ENCODE measurements at places on chromosomes 6 and 20. TPM values are rescaled to one million over a fixed set of nuclear protein-coding genes. Genes with fewer than 3 reads are reported as not detected.

SOD2 gene
- total RNA-seq = 143 TPM

CLPSL1 gene
- total RNA-seq = not detected

STX7 gene
- total RNA-seq = 20.1 TPM

MLN gene
- total RNA-seq = not detected

C6orf163 gene
- total RNA-seq = 4.3 TPM

DAAM2 gene
- total RNA-seq = 0.07 TPM

PPP1R14C gene
- not detected for total RNA-seq

DNA sequence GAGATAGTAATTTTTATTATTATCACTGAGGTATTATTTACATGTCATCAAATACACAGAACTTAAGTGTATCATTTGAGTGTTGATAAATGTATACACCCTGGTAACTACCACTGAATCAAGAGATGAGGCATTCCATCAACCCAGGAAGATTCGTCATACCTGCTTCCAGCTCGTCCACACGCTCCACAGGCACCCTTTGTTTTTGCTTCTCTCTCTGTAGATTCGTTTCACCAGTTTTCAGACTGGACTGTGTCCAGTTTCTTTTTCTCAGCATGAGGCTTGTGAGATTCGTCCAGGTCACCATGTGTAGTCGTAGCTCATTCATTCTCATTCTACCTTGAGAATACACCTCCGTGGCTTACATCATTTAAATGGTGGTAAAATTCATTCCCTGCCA is 64.5 kb downstream of the BFSP1 start:
- H3K27me3 ChIP-seq = peaks cover 10% of the 10 kb centered on the region
- H3K36me3 ChIP-seq = no peaks in the 10 kb centered on the region
- H3K4me1 ChIP-seq = no peaks in the 10 kb centered on the region
- H3K27ac ChIP-seq = no peak overlapping the region
- no peak for DNase-seq

DNA sequence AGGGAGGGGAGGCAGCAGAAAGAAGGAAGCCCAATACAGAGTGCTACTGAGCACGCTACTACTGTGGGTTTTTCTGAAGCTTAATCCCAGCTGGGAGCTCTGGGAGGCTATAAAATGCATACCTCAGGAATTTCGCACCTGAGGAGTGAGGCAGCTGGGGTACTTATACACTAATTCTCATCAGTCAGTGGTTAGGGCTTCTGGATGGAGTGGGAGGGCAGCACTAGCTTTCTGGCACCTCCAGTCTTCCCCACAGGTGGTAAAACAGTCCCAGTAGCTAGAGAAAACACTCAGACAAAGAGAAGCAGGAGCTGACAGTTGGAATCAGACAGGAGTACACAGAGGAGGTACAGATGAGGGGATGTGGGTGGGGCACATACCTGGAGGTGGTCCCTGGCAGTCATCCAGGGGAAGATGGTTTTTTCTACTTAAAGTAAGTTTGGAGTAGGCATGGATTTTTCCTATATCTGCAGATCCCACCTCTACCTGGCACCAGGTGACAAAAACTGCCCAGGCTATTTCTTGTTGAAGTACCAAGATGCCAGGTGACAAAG is 37.8 kb downstream of the CPXM1 start:
- no peak overlapping the region for H3K4me3 ChIP-seq
- no peaks in the 10 kb centered on the region for H3K4me1 ChIP-seq
- H3K36me3 ChIP-seq = no peaks in the 10 kb centered on the region
- no peaks in the 10 kb centered on the region for H3K27me3 ChIP-seq

GRCh38 chr6:108651340-108652227 is 90.9 kb downstream of the FOXO3 start:
- no peaks in the 10 kb centered on the region for H3K27me3 ChIP-seq
- no peak overlapping the region for H3K27ac ChIP-seq
- no peaks in the 10 kb centered on the region for H3K36me3 ChIP-seq
- no peak overlapping the region for H3K4me3 ChIP-seq

GRCh38 chr6:148306286-148306685 is 36.4 kb upstream of the SASH1 start:
- no peaks in the 10 kb centered on the region for H3K36me3 ChIP-seq
- no peak overlapping the region for H3K4me3 ChIP-seq
- no peak for DNase-seq
- H3K4me1 ChIP-seq = no peaks in the 10 kb centered on the region
- H3K27me3 ChIP-seq = peaks cover 6% of the 10 kb centered on the region
- H3K27ac ChIP-seq = no peak overlapping the region

- H3K27ac ChIP-seq = no peak overlapping the region
- no peak overlapping the region for H3K4me3 ChIP-seq
- no peak for DNase-seq
- peaks cover 32% of the 10 kb centered on the region for H3K4me1 ChIP-seq
- no peaks in the 10 kb centered on the region for H3K36me3 ChIP-seq
Observed at GRCh38 chr20:53850319-53850718, 220.1 kb downstream of the BCAS1 start.

- H3K27ac ChIP-seq = no peak overlapping the region
- H3K27me3 ChIP-seq = no peaks in the 10 kb centered on the region
- H3K36me3 ChIP-seq = no peaks in the 10 kb centered on the region
Observed at GRCh38 chr20:40741507-40742106, 52.6 kb upstream of the MAFB start.

DNA sequence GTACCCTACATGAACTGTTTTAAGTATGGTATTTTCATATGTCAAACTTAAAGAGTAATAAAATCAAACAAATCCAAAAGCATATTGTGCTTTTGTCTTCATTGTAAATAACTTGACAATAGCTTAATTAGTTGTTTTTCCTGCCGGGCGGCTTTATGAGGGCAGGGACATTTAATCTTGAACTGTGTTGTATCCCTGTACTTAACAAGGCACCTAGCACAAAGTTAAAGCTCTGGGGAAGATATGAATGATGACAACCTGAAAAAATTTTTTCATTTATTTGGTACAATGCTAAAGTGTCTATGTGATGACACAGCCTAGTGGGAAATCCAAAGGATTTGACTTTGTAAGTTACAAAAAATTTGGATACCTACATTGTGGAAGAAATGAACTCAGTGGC is 502 bp upstream of the HACE1 start:
- H3K36me3 ChIP-seq = no peaks in the 10 kb centered on the region
- DNase-seq = no peak
- H3K27me3 ChIP-seq = peaks cover 5% of the 10 kb centered on the region

DNA sequence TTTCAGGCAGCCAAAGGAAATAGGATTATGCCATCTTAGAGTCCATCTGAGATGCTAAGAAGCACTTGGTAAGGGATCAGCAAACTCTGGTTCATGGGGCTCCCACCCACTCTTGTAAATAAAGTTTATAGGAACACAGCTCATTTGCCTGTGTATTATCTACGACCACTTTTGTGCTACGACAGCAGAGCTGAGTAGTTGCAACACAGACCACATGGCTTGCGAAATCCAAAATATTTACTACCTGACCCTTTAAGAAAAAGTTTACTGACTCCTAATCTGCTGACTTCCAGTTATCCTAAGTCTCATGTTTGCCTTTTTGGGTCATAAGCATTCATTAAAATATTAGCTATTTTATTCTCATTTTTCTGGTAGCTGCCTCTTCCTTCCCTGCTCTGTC is 859.0 kb downstream of the QKI start:
- H3K4me1 ChIP-seq = no peaks in the 10 kb centered on the region
- H3K27ac ChIP-seq = no peak overlapping the region
- DNase-seq = no peak
- H3K27me3 ChIP-seq = no peaks in the 10 kb centered on the region

GRCh38 chr6:75130784-75131183 is 75.1 kb downstream of the COL12A1 start:
- no peak overlapping the region for H3K27ac ChIP-seq
- H3K4me1 ChIP-seq = no peaks in the 10 kb centered on the region
- H3K27me3 ChIP-seq = no peaks in the 10 kb centered on the region
- no peak for DNase-seq
- H3K4me3 ChIP-seq = no peak overlapping the region

DNA sequence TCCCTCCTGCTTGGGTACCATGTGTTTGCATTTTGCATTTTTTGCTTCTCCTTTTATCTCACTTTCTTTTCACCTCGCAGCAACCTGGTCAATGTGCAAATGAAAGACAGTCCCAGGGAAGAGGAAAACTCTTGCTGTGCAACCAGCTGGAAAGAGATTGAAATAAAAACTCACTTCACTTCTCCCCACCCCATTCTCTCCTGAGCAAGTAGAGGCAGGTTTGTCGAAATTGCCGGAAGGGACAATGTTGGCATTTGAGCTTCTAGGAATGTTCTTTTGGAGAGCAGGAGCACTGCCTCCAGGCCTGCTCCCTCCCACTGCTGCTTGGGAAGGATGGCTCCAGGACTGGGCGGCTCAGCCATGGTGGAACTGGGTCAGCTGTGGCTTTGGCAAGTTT is 30.6 kb downstream of the KCNG1 start:
- no peak overlapping the region for H3K27ac ChIP-seq
- H3K4me3 ChIP-seq = no peak overlapping the region
- H3K36me3 ChIP-seq = no peaks in the 10 kb centered on the region
- peaks cover 37% of the 10 kb centered on the region for H3K27me3 ChIP-seq

DNA sequence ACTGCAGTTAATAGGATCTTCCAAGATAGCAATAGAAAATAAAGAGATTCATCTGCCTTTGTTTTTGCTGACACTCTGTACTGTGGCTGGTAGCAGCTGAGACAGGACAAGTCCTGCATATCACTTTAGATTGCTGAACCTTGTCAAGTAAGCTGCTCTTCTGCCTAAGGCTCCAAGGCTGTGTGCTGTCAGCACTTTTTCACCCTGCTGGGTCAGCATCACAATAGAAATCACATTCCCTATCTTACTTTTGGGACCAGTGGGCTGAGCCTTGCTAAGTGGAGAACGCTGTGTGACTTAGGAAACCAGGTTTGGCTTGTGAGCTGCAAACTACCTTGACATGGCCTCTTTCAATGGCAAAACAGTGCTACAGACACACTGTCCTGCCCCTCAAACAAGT is 263.9 kb downstream of the FRK start:
- no peak overlapping the region for H3K27ac ChIP-seq
- H3K27me3 ChIP-seq = no peaks in the 10 kb centered on the region
- DNase-seq = no peak
- H3K4me1 ChIP-seq = no peaks in the 10 kb centered on the region
- no peak overlapping the region for H3K4me3 ChIP-seq
- no peaks in the 10 kb centered on the region for H3K36me3 ChIP-seq

- DNase-seq = no peak
- H3K27me3 ChIP-seq = peaks cover 3% of the 10 kb centered on the region
- no peak overlapping the region for H3K27ac ChIP-seq
- H3K4me3 ChIP-seq = no peak overlapping the region
- no peaks in the 10 kb centered on the region for H3K4me1 ChIP-seq
- H3K36me3 ChIP-seq = no peaks in the 10 kb centered on the region
Observed at GRCh38 chr20:3165473-3166337, 6.0 kb upstream of the FASTKD5 start.

GRCh38 chr20:4961746-4962145 is 39.6 kb downstream of the SLC23A2 start:
- peak overlapping the region; percentile 83 for H3K27ac ChIP-seq
- no peaks in the 10 kb centered on the region for H3K36me3 ChIP-seq
- H3K4me3 ChIP-seq = no peak overlapping the region
- H3K4me1 ChIP-seq = peaks cover 5% of the 10 kb centered on the region
- H3K27me3 ChIP-seq = no peaks in the 10 kb centered on the region
- peak; percentile 29 for DNase-seq

- H3K27me3 ChIP-seq = no peaks in the 10 kb centered on the region
- H3K4me1 ChIP-seq = peaks cover 12% of the 10 kb centered on the region
Observed at GRCh38 chr6:145811741-145812140, 2.9 kb downstream of the FBXO30 start.

DNA sequence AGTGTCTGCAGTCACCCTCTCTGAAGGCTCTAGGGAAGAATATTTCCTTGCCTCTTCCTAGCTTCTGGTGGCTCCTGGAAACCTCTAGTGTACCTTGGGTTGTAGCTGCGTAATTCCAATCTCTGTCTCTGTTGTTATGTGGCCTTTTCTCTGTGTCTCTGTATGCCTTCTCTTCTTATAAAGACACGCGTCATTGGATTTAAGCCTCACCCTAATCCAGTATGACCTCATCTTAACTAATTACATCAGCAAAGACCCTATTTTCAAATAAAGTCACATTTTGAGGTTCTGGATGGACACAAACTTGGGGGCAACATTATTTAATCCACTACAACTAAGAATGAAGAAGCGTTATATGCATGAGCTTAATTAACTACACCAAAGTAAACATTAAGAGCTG is 111.4 kb upstream of the ZNF184 start:
- no peak for DNase-seq
- H3K27ac ChIP-seq = no peak overlapping the region
- no peak overlapping the region for H3K4me3 ChIP-seq
- peaks cover 37% of the 10 kb centered on the region for H3K27me3 ChIP-seq
- H3K36me3 ChIP-seq = no peaks in the 10 kb centered on the region
- H3K4me1 ChIP-seq = no peaks in the 10 kb centered on the region

DNA sequence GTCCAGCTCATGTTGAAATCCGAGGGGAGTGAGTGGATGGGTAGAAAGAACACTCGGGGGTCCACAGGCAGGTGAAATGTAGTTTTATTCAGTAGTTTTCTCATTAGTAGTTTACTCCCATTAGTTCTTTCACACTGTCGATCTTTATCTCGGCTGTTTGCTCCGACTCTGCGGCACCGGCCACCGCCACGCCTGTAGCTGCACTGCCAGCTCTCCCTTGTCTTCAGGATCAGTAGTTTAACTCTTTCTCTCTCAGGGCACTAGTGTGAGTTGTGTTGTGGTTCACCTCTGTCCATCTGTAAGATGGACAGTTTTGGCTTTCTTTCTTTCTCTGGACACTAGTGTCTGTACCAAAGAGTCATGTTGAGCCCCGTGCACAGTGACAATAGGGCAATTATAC is 195.7 kb downstream of the LMBRD1 start:
- no peak overlapping the region for H3K27ac ChIP-seq
- H3K27me3 ChIP-seq = no peaks in the 10 kb centered on the region
- DNase-seq = no peak
- H3K4me1 ChIP-seq = no peaks in the 10 kb centered on the region

GRCh38 chr6:88342336-88342735 is 176.2 kb upstream of the CNR1 start:
- H3K27ac ChIP-seq = no peak overlapping the region
- H3K4me3 ChIP-seq = no peak overlapping the region
- no peak for DNase-seq
- no peaks in the 10 kb centered on the region for H3K36me3 ChIP-seq
